ENCODE measurements at places on chromosomes 12 and 14. TPM values are rescaled to one million over a fixed set of nuclear protein-coding genes. Genes with fewer than 3 reads are reported as not detected.

ACRBP gene
- total RNA-seq = not detected

WASHC3 gene
- 39.5 TPM for total RNA-seq

CCDC38 gene
- not detected for total RNA-seq

NEUROD4 gene
- not detected for total RNA-seq

AQP2 gene
- total RNA-seq = not detected

KRT80 gene
- total RNA-seq = 49.9 TPM

CD4 gene
- total RNA-seq = 0.04 TPM

IL22 gene
- total RNA-seq = not detected

TCL1A gene
- not detected for total RNA-seq

FSCB gene
- total RNA-seq = not detected

P2RX2 gene
- total RNA-seq = not detected

CLEC4D gene
- total RNA-seq = not detected

RITA1 gene
- 29.2 TPM for total RNA-seq

PLEKHG3 gene
- 10.1 TPM for total RNA-seq

TAS2R13 gene
- total RNA-seq = 0.24 TPM

KRT2 gene
- total RNA-seq = not detected

CLECL1 gene
- total RNA-seq = not detected

NANOG gene
- not detected for total RNA-seq

Measured in A375 (cell line).